ENCODE measurements at places on chromosomes 16 and 17.

DNA sequence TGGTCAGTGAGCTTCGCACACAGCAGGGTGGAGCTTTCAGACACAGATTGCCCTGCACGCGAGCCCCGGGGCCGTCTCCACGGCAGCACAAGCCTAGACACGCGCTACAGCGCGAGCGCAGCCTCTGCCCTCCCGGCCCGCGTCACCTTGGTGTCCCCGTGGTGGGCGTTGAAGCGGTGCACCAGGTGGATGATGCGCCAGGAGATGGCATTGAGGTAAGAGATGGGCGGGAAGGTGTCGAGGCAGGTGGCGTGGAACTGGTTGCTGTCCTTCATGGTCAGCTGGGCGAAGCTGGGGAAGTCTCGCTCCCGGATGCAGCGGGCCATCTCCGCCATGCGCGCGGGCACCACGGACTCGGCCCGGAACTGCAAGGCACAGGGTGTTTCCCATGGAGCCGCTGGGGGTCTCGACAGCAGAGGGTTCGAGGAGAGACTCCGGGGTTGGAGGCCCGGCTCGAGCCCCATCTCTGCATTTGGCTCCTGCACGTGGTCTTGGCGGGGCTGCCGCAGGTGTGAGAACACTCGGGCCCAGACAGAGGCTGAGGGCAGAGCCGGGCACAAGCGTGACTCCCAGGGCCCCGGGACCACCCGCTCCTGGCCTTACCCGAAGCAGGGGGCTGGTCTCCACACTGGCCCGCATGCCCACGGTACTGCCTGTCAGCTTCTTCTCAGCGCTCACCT, 4.3 kb upstream of the CYBA start:
- no peak for DNase-seq

GRCh38 chr16:66372078-66372897, 5.8 kb downstream of the CDH5 start:
- no peak for DNase-seq

- DNase-seq, result no peak
Measured at GRCh38 chr16:7140899-7141298, 191.7 kb upstream of the RBFOX1 start.

- DNase-seq, result peak; percentile 30
Measured at GRCh38 chr17:40450175-40450574, 6.9 kb downstream of the IGFBP4 start.

DNA sequence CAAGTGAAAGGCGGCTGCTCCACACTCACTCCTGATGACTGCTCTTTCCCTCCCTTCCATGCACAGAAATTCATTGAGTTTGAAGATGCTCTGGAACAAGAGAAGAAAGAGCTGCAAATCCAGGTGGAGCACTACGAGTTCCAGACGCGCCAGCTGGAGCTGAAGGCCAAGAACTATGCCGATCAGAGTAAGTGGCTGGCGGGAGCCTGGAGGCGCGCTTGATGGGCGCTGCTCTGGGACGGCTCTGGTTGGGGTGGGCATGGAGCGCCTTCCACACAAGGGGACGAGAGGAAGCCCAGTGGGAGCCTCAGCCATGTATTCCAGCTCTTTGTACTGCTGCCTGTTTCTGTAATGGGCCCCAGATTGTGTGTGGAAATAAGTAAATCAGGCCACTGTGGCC, 18.5 kb downstream of the MAPK8IP3 start:
- no peak for DNase-seq

DNA sequence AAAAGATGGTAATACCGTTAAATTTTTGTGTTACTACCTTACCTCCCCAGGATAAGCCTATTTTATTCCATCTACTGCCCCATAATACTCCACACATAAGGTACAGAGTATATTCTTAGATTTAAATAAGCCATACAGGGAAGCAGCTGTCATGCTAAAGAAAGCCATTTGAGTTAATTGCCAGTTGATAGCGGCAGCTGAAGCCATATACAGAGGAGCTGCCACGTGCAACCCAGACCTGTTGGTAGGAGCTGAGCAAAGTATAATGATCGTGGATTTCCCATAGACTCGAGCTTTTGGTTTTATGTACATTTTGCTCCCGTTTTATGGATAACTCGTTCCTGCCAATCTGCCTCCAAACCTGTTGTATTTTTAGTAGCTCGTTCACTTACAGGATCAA, 12.0 kb downstream of the CPSF4L start:
- no peak for DNase-seq

Data from HAP-1 (cell line).